ENCODE measurements at places on chromosomes 16 and 17. TPM values are rescaled to one million over a fixed set of nuclear protein-coding genes. Genes with fewer than 3 reads are reported as not detected.

DNA sequence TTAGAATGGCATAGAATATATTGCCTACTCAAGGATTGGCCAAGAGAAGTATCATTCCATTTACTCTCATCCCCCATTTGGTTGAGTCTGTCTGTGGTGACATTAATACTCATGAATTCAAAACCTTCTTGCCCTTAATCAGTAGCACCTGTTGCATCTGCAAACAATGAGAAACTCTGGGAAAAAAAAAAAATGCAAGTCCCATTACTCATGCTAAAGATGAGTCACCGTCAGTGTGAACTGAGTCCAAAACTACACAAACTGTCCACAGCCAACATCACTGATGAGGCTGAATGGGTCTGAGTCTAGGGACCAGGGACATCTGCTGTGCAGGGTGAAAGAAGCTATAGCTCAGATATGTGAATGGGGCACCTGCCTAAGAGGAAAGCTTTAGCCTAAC is 96.9 kb upstream of the ADAMTS18 start:
- H3K4me1 ChIP-seq: no peaks in the 10 kb centered on the region
- no peaks in the 10 kb centered on the region for H3K27me3 ChIP-seq
- no peak for DNase-seq
- H3K36me3 ChIP-seq: no peaks in the 10 kb centered on the region
- H3K4me3 ChIP-seq: no peak overlapping the region
- H3K27ac ChIP-seq: no peak overlapping the region

- H3K4me1 ChIP-seq: no peaks in the 10 kb centered on the region
- no peak overlapping the region for H3K4me3 ChIP-seq
- no peak overlapping the region for H3K27ac ChIP-seq
- H3K27me3 ChIP-seq: no peaks in the 10 kb centered on the region
- no peak for DNase-seq
Observed at GRCh38 chr17:15106540-15106939, 158.6 kb downstream of the PMP22 start.

DNA sequence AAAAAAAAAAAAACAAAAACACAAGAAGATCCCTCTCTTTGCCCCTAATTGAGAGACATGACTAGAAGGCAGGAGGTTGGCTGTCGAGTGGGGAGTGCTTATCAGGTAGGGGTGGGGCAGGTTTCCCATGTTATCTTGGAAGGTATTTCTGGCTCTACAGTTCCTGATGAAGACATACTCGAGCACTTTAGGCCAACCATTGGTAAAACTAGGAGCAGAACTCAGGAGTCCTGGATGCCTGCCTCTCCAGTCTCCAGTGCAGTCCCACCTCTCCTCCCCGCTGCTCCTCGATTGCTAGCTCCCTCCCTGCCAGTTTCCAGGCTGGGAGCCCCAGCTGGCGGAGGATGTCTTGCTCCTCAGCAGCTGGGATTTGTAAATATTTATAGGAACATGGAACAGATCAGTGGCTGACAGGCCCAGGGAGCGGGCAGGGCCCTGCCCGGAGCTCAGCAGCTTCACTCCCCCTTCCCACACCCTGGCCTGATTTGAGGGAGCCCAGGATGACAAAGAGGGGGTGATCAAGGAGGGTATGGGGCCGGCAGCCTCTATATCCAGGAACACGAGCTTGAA is 11.4 kb upstream of the C1QL1 start:
- H3K4me3 ChIP-seq: no peak overlapping the region
- DNase-seq: no peak
- H3K27ac ChIP-seq: no peak overlapping the region
- peaks cover 20% of the 10 kb centered on the region for H3K4me1 ChIP-seq
- no peaks in the 10 kb centered on the region for H3K27me3 ChIP-seq

GRCh38 chr17:35546487-35546886 is 9.0 kb upstream of the SLFN12L start:
- no peaks in the 10 kb centered on the region for H3K4me1 ChIP-seq
- no peaks in the 10 kb centered on the region for H3K36me3 ChIP-seq
- no peak overlapping the region for H3K27ac ChIP-seq
- no peak overlapping the region for H3K4me3 ChIP-seq
- no peaks in the 10 kb centered on the region for H3K27me3 ChIP-seq
- DNase-seq: no peak

DNA sequence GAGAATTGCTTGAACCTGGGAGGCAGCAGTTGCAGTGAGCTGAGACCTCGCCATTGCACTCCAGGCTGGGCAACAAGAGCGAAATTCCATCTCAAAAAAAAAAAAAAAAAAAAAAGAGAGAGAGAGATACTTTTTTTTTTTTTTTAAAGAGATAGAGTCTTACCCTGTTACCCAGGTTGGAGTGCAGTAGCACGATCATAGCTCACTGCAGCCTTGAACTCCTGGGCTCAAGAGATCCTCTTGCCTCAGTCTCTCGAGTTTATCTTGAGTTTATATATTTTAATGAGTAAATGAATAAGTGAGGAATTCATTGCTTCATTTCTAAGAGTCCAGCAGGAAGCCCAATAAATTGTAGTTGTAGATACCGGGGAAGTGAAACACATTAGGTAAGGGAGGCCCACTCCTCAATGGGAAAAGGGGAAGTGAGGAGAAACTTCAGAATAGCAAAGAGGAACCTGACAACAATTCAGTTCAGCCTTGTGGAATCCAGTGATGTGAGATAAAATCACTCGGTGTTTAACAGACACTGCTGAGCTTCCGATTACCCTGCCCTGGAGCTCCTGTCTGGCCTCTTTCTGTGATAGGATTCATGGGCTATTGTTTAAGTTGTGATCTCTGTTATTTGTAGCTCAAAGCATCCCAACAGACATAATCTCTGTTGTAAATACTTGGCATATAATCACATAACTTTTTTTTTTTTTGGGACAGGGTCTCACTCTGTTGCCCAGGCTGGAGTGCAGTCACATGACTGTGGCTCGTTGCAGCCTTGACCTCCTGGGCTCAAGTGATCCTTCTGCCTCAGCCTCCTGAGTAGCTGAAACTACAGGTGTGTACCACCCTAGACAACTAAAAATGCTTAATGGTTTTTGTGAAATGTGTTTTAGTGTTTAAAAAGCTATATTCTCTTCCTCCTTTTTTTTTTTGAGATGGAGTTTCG is 15.8 kb upstream of the ITGAM start:
- no peaks in the 10 kb centered on the region for H3K4me1 ChIP-seq
- H3K4me3 ChIP-seq: no peak overlapping the region
- no peak overlapping the region for H3K27ac ChIP-seq
- DNase-seq: no peak

GRCh38 chr16:83996481-83997252 is 28.6 kb downstream of the NECAB2 start:
- H3K27ac ChIP-seq: no peak overlapping the region
- no peaks in the 10 kb centered on the region for H3K36me3 ChIP-seq
- H3K4me1 ChIP-seq: peaks cover 11% of the 10 kb centered on the region
- H3K27me3 ChIP-seq: no peaks in the 10 kb centered on the region
- DNase-seq: no peak

CBX2 gene
- 1.6 TPM for total RNA-seq

GRCh38 chr16:58235663-58236062 is 37.8 kb upstream of the CSNK2A2 start:
- no peaks in the 10 kb centered on the region for H3K4me1 ChIP-seq
- DNase-seq: no peak
- no peaks in the 10 kb centered on the region for H3K36me3 ChIP-seq
- H3K4me3 ChIP-seq: no peak overlapping the region

DNA sequence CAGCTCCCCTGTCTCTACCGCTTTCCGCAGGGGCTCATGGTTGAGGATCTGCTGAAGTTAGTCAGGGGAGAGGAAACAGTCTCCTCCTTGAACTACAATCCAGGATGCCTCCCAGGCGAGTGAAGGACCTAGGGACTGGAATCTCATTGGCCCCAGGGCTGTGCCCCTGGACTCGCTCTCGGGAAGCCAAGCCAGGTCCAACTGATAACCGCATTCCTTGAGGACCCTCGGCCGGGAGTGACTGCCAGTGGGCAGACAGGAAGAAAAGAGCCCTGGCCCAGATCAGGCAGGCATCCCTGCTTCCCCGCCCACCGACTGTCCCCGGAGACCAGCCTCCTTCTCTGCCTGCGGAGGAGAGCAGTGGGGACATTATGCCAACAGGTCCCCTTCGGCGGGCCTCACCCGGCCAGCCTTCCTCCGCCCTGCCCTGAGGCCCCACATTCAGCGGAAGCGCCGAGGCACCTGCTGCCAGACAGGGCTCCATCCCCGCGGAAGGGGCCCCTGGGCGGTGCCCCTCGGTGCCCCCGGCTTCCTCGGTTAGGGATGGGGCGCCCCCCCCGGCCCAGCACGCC is 776 bp downstream of the LRRC75A start:
- no peak overlapping the region for H3K4me3 ChIP-seq
- no peaks in the 10 kb centered on the region for H3K27me3 ChIP-seq
- DNase-seq: no peak
- H3K27ac ChIP-seq: no peak overlapping the region
- H3K36me3 ChIP-seq: no peaks in the 10 kb centered on the region

WNT3 gene
- total RNA-seq: 1.6 TPM

- H3K27me3 ChIP-seq: no peaks in the 10 kb centered on the region
- DNase-seq: no peak
- no peaks in the 10 kb centered on the region for H3K36me3 ChIP-seq
- H3K27ac ChIP-seq: no peak overlapping the region
- no peaks in the 10 kb centered on the region for H3K4me1 ChIP-seq
Observed at GRCh38 chr17:9286434-9286833, 265.1 kb downstream of the NTN1 start.

- no peak for DNase-seq
- no peaks in the 10 kb centered on the region for H3K36me3 ChIP-seq
- no peak overlapping the region for H3K27ac ChIP-seq
- H3K4me1 ChIP-seq: no peaks in the 10 kb centered on the region
Observed at GRCh38 chr16:23518435-23518891, 8.2 kb upstream of the GGA2 start.

GRCh38 chr17:27939474-27940465 is 46.6 kb upstream of the LYRM9 start:
- DNase-seq: no peak
- H3K27me3 ChIP-seq: no peaks in the 10 kb centered on the region
- H3K4me1 ChIP-seq: peaks cover 11% of the 10 kb centered on the region
- no peak overlapping the region for H3K27ac ChIP-seq
- no peak overlapping the region for H3K4me3 ChIP-seq
- H3K36me3 ChIP-seq: no peaks in the 10 kb centered on the region

- no peaks in the 10 kb centered on the region for H3K27me3 ChIP-seq
- H3K27ac ChIP-seq: peak overlapping the region; percentile 56
- peak; percentile 60 for DNase-seq
- no peaks in the 10 kb centered on the region for H3K36me3 ChIP-seq
Observed at GRCh38 chr16:67241008-67241900, 6.0 kb downstream of the FHOD1 start.

- H3K27ac ChIP-seq: no peak overlapping the region
- H3K27me3 ChIP-seq: no peaks in the 10 kb centered on the region
- H3K36me3 ChIP-seq: no peaks in the 10 kb centered on the region
- no peak for DNase-seq
Observed at GRCh38 chr16:11135464-11135973, 120.5 kb downstream of the SOCS1 start.

GRCh38 chr17:42233994-42234393 is 39.7 kb upstream of the GHDC start:
- H3K36me3 ChIP-seq: no peaks in the 10 kb centered on the region
- H3K27ac ChIP-seq: no peak overlapping the region
- H3K27me3 ChIP-seq: no peaks in the 10 kb centered on the region
- H3K4me1 ChIP-seq: no peaks in the 10 kb centered on the region
- no peak for DNase-seq
- no peak overlapping the region for H3K4me3 ChIP-seq

DNA sequence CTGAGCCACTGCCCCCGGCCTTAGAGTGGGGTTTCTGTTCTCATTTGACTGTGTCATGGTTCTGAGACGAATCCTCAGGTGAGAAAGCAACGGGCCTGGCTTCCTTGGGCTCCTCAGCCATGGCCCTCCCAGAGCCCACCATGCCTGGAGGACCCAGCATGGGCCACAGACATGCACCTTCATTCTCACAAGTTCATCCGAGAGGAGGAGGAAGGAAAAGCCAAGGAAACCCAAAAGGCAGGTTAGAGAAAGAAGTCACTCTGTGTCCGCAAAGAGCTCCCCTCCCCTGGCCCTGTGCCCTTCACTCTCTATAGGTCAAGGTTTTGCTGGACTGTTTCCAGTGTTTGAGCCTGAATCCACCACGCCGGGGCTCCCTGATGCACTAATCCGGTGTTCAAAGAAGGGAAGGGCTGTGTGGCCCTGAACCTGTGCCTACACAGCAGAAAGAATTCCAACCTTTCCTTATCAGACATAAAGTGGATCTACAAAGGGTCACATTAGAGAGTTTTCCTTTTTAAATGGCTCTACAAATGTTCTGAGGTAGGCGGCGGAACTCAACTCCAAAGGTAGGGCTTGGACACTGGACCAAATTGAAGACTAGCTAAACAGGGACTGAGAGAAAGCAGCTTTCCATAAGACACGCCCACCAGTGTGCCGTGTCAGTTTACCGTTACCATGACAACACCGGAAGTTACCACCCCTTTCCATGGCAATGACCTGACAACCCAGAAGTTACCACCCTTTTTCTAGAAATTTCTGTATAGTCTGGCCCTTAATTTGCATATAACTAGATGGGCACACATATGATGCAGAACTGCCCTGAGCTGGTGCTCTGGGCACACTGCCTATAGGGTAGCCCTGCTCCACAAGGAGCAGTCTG is 15.9 kb upstream of the PECAM1 start:
- DNase-seq: no peak
- no peaks in the 10 kb centered on the region for H3K4me1 ChIP-seq
- no peak overlapping the region for H3K4me3 ChIP-seq
- H3K27ac ChIP-seq: no peak overlapping the region
- no peaks in the 10 kb centered on the region for H3K36me3 ChIP-seq
- H3K27me3 ChIP-seq: no peaks in the 10 kb centered on the region

GRCh38 chr17:75723171-75723930 is 2.1 kb downstream of the ITGB4 start:
- H3K36me3 ChIP-seq: peaks cover 2% of the 10 kb centered on the region
- no peaks in the 10 kb centered on the region for H3K27me3 ChIP-seq
- peaks cover 21% of the 10 kb centered on the region for H3K4me1 ChIP-seq
- DNase-seq: no peak

WNK4 gene
- total RNA-seq: not detected

DNA sequence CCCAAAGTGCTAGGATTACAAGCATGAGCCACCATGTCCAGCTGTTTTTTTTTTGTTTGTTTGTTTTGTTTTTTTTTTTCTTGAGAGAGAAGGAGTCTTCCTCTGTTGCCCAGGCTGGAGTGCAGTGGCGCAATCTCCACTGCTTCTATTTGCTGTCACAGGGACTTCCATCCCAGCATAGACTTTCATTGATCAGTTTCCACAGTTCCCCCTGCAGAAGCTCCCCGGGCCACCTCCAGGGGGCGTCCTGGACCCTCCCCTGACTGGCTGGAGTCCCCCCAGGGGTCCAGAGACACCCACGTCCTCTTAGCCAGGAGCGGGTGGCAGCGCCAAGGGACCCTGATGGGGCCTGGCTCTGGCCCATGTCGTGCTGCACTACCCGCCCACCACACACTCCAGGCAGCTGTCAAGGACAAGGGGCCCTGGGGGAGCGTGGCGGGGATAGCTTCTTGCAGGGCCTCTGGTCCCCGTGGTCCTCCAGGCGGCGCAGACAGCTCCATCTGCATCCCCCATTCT is 3.1 kb upstream of the NPW start:
- H3K27me3 ChIP-seq: no peaks in the 10 kb centered on the region

GRCh38 chr17:78133179-78133951 is 2.8 kb downstream of the TMC8 start:
- H3K36me3 ChIP-seq: no peaks in the 10 kb centered on the region
- no peak overlapping the region for H3K27ac ChIP-seq
- H3K4me1 ChIP-seq: peaks cover 22% of the 10 kb centered on the region
- no peak for DNase-seq
- H3K27me3 ChIP-seq: no peaks in the 10 kb centered on the region

CDH11 gene
- total RNA-seq: 8.6 TPM
